CD4-positive, alpha-beta T cell treated with Interleukin-4 for 4 hours (primary cell): ENCODE measurements at places on chromosomes 13 and 19.

GRCh38 chr13:114179087-114179658, at the start of gene CFAP97D2:
Gene CFAP97D2, plus strand, starts transcription at chr13:114179257. Its CDS starts 74 bp downstream, at chr13:114179331.
- no peak for DNase-seq

DNA sequence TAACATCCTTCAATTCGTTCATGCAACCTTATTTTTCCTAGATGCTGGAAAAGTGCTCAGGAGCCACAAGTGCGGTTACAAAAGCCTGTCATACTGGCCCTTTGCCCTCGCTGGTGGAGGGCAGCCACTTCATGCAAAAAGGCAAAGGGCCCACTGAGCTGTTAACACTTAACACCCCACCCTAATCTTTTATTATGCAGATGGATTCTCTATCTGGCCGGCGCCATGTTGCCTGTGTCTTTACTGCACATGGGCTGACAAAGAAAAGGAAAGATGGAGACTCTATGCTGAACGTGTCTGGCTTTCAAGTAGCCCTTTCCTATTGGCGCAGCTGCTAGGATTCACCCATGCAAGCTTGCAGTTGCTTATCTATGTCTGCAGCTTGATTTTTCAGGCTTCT, 10.8 kb downstream of the OR7D2 start:
- DNase-seq: no peak

DNA sequence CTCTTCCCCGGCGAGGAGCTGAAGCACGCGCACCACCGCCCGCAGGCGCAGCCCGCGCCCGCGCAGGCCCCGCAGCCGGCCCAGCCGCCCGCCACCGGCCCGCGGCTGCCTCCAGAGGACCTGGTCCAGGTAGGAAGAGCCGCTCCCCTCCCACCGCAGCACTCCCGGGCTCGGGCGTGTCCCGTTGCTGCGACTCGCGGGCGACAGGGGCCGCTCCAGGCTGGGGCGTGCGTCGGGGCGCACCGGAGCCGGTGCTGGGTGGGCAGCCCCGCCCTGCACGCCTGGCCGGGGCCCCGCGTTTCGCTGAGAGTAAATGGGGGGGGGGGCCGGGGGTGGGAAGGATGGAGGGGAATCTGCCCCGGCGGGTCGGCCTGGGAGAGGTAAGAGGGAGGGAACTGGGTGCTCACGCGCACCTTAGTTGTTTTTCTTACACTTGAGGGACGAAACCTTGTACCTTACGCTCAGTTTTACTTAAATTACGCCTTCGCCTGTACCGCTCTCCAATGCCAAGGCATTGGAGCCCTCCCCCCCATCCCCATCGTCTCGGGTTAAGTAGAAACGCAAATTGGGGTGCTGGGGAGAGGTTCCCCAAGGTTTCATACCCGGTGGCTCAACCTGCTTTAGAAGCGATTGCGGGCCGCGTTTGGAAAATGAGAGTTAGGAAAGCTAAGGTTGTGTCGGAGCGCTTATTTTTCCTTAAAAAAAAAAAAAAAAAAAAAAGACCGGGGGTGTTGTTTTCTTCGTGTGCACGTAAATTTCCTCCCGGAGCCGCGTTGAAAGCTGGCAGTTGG, 850 bp downstream of the KLF5 start:
- DNase-seq: peak; percentile 21

DNA sequence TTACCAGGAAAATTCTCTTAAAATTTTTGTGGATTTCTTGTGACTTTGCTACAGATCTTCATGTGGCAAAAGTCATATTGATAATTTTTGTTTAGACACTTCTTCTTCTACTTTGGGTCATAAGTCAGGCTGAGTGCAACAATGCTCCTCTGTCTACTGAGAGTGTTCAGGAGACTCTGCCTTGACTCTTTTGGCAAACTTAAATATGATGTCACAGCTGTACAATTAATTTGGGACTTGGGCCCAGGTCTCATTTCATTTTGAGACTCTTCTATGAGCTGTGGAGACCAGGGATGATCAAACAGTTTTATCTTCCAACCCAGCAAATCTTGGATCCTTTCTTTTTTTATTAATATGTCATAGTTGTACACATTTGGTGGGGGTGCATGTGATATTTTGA, 19.7 kb upstream of the IPO5 start:
- no peak for DNase-seq

DNA sequence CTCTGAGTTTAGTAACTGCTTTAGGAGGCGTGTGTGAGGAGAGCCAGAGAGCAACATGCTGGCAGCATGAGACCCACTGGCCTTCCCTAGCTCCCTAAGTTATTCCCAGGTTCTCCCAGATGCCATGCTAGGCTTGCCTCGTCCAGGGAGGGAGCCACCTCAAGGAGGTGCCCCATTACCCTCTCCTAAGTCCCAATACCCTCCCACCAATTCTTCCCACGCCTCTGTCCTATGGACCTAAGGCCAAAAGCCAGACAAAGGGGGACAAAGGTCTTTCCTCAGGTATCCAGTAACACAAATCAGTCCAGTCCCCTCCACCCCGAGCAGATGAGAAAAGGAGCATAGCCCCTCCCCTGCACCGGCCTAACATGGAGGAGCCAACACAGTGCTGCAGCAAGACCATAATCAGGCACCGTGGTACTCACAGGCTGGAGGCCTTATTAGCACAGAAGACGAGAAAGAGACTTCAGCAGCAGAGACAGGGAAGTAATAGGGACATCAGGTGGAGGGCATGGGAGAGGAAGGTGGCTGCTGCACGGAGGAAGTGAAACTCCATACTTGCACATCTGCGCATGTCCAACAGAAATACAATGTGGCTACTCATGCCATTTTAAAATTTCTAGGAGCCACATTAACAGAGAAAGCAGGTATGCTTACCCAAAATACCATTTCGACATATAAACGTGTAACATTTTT, 46.3 kb downstream of the BRD4 start:
- no peak for DNase-seq
